T-helper 17 cell (primary cell): ENCODE measurements at places on chromosomes 7 and 10. TPM values are rescaled to one million over a fixed set of nuclear protein-coding genes. Genes with fewer than 3 reads are reported as not detected.

MYOF gene
- 1.6 TPM for total RNA-seq

SPDYE6 gene
- total RNA-seq, result not detected

GRCh38 chr10:44004913-44005787 lies 356.5 kb upstream of the ZNF32 start:
- no peak for DNase-seq

GRCh38 chr10:114256822-114257221 lies 17.8 kb downstream of the VWA2 start:
- DNase-seq, result no peak

- no peak for DNase-seq
These were observed 128.8 kb downstream of the PPP1R17 start for GRCh38 chr7:31815796-31816195.
